ENCODE measurements at places on chromosomes 11 and 22. TPM values are rescaled to one million over a fixed set of nuclear protein-coding genes. Genes with fewer than 3 reads are reported as not detected.

The OR51B5 gene
- total RNA-seq: not detected

The KDM4E gene
- not detected for total RNA-seq

The SLC6A5 gene
- not detected for total RNA-seq

The RAB39A gene
- total RNA-seq: 0.72 TPM

The ST14 gene
- 9.7 TPM for total RNA-seq

The CBL gene
- total RNA-seq: 10.9 TPM

The POU2AF2 gene
- total RNA-seq: 0.41 TPM

The OR56A1 gene
- under 0.01 TPM for total RNA-seq

The GPHA2 gene
- total RNA-seq: not detected

The UPK2 gene
- total RNA-seq: not detected

The CHRDL2 gene
- 1.8 TPM for total RNA-seq

Data from tongue (tissue), 3 donors.